CD8-positive, alpha-beta memory T cell (primary cell): ENCODE measurements at places on chromosomes 13 and 19.

DNA sequence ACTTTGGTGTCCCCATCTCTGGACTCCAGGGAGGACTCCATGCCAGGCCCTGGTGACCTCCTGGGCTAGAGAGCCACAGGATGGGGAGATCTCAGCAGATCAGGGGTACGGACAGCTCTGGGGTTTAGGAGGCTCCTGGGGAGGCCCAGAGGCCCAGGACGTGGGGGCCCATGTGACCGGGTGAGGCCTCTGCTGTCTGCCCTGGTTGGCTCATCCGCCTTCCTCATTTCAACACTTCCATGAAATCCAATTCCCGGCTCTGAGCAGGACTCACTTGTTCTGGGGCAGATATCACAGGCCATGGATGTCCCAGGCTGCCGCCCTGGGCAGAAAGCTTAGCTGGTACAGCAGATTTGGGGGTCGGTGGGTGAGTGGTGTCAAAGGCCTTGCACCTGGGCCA lies 1.1 kb upstream of the PRAM1 start:
- DNase-seq: no peak

- no peak for DNase-seq
Observed at GRCh38 chr13:45728759-45729158, 26.6 kb downstream of the CBY2 start.

- DNase-seq: no peak
Observed at GRCh38 chr19:5827342-5827890, 12.1 kb downstream of the FUT6 start.

DNA sequence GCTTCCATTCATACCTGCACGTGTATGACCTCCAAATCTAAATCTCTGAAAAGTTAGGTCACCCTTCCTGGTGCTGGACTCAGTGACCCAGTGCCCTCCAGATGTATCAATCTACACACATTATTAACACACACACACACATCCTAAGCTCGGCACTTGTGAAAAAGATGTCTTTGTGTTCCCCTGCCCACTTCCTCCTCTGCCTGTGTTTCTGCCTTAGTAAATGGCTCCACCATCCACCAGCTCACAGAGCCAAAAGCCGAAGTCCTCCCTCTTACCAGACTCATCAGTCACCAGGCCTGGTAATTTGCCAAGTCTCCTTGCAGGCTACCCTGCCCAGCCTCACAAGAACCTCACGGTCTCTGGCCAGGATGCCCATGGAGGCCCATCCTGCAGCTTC lies 131.5 kb downstream of the SHISA2 start:
- DNase-seq: no peak

- no peak for DNase-seq
Observed at GRCh38 chr13:79621902-79622301, 140.9 kb downstream of the NDFIP2 start.

- DNase-seq: no peak
Observed at GRCh38 chr19:10826231-10826630, 9.8 kb downstream of the TMED1 start.

GRCh38 chr13:48985756-48986155 lies 10.0 kb downstream of the FNDC3A start:
- DNase-seq: no peak

DNA sequence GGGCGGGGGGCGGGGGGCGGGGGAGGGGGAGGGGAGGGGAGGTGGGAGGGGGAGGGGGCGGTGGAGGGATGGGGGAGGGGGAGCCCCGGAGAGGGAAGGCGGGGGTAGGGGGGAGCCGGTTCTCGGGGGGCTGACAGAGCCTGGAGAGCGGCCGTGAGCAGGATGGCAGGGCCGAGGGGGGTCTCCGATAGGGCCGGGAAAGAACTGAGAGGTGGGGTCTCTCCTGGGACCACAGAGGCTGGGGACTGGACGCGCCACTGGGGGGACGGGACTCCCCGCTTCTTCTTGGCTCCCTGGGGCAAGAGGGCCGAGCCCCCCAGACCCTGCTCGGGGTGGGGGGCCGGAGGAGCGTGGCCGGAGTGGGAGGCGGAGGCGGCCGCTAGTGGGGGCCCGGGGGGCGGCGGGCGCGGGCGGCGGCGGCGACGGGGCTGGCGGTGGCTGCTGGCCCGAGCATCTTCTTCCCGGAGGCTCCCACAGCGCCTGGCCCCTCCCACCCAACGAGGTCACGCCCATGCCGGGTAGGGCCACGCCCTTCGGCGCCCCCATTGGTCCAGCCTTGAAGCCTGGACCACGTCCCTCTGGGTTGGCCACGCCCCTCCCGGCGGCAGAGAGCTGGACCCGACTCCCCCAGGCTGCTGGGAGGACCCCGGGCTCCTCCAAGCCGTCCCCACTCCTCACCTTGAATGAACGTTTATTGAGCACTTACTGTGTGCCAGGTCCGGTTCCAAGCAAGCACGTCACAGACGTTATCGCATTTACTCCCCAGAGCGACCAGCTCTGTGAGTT lies at the start of gene NOVA2:
Gene NOVA2, minus strand, starts transcription at position 313 of the 786 bp plus-strand sequence. CDS start 514 bp downstream, outside the sequence.
- DNase-seq: peak; percentile 12

DNA sequence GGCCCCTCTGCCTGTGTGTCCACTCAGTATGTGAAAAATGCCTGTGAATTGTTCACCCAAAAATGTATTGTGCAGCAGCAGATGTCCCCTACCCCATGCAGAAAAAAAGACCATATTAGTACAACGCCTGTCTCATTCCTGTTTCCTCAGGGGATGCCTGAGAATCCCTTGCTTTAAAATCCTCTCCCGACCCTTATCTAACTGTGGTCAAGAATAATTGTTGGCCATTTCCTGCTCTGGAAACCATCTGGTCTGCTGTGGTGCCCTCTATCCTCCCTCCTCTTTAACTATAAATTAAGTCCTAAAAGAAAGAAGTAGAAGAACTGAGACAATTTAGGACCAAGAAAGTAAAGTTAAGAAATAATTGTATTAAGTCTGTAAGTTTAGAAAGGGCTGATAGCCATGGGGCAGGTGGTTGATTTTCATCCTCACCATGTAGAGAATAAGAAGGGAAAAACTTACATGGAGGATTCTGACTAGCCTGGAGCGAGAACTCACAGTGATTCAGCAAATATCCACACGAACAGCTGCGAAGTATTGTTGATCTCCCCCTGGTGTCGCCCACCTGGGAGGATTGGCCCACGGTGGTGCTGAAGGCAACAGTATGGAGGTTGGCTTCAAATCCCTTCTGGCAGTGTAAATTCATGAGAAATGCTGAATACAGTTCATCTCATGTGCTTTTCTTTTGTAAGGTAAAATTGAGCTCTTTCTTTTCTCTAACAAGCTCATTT lies 85.6 kb downstream of the COL4A2 start:
- DNase-seq: no peak

- DNase-seq: no peak
Observed at GRCh38 chr19:38015216-38015615, 108.2 kb downstream of the SIPA1L3 start.

DNA sequence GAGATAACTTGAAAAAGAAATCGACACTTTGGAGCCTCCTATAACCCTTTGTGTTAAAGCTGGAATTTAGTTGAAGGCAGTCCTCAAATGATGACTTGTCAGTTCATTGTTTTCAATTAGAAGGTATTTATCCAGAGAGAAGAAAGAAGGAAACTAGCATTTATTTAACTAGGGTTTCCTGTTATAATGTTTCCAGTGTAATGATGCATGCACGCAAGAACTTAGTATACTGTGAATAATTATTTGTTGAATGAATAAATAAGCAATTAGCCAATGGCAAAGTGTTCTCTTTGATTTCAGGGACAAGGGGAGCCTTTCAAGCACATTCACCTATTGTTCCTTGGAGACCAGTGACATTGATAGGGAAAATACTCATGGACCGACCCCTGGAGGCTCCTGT lies 307.4 kb downstream of the KLF5 start:
- no peak for DNase-seq

DNA sequence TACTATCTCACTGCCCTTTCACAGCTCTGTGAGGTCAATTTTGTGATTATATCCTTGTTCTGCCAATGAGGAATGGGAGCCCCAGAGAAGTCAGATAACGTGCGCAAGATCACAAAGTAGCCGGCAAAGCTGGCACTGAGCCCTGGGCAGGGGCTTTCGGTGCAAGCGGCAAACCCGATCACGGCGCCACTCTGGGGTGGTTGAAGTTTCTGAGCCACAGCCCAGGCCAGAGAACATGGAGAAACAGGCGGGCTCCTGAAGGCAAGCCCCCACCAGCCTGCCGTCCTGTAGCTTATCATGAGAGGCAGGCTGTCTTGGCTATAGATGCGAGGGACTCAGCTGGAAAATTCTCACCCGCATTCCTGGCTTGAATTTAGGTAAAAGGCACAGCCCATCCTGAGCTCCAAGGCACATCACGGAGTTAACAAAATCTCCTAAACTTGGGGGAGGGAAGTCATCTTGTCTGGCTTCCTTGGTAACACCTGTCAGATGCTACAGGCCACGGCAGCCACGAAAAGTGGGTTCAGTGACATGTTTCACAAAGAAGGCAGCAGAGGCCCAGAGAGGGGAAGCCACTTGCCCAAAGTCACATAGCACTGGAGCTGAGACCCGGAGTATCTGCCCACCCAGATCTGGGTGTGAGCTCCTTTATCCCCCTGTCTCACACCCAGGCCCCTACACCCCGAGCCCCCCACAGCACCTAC lies 12.5 kb downstream of the TNNT1 start:
- no peak for DNase-seq

GRCh38 chr13:51370116-51370515 lies 30.6 kb downstream of the SERPINE3 start:
- no peak for DNase-seq

DNA sequence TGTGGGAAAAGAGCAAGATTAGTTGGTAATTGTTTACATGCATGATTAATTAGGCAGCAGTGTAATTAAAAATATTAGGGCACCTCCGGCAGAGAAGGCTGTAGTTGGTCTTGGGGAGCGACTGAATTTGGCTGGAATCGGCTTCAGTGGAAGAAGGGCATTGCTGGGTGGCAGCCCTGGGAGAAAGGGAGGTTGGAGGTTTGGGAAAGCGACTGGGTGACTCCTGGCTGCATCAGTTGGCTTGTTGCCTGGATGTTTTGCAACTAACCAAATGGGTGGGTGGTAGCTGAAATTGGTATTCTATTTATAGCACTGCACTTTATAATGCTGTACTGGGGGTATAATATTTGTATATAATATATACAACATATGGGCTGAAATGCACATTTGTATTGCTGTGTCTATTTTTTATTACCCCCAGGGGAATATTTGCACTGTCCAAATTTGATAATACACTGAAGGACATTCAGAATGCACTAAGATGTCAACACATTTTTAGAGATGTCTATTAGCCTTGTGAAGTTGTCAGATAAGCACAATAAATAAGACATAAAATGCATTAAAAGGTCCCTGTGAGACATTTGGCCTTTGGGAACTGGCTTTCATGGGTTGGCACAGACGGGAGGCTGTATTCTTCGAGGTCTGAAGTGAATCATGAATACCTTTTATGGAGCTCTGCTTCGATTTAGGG lies 1.7 kb downstream of the B3GLCT start:
- DNase-seq: no peak

- DNase-seq: peak; percentile 79
Observed at GRCh38 chr19:40420766-40421765, 4.7 kb downstream of the SERTAD1 start.

DNA sequence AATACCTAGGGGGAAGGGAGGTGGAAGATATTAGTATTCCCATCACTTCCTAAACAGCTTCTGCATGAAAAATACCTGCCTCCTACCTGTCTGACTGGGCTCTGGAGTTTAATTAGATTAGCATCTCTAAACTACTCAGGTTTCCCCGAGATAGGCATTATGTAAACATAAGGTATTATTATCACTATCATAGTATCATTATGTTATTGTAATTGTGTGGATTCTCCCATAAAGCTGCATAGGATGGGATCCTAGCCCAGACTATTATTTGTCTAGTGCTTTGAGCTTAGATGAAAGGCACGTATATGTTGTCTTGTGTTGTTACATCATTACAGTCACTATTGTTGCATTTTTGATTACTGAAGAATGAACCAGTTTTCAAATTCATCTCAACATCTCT lies 115.2 kb upstream of the SOX21 start:
- DNase-seq: no peak

DNA sequence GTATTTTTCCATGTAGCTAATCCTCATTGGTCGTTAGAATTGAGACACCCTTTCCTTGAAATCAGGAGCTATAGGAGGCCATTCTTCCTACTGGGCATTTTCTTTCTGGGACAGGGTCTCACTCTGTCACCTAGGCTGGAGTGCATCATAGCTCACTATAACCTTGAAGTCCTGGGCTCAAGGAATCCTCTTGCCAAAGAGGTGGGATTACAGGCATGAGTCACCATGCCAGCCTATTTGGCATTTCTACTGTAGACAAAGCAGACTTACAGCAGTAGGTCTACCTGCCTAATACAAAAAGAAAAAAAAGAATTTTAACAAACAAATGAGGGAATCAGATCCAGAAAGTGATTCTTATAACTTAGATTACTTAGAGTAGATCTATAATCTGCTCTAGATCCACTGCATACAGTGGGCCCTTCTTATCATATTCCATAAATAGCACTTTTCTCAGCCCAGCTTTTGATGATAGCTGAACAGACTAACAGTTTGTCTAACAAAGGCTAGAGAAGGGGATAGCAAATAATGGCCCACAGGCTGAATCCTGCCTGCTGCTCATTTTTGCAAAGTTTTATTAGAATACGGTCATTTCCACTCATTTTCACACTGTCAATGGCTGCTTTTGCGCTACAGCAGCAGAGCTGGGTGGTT lies 36.7 kb upstream of the USPL1 start:
- DNase-seq: no peak

DNA sequence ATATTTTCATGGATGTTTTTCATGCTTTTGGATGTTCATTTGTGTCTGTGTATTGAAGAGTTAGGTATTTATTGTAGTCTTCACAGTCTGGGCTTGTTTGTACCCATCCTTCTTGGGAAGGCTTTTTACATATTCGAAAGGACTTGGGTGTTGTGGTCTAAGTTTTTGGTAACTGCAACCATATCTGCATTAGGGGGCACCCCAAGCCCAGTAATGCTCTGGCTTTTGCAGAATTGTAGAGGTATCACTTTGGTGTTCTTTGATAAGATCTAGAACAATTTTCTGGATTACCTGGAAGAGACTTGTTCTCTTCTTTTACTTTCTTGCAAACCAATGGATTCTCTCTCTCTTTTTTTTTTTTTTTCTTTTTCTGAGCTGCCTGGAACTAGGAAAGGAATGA lies 581.3 kb downstream of the DACH1 start:
- no peak for DNase-seq

- no peak for DNase-seq
Observed at GRCh38 chr19:44732235-44733014, 16.1 kb upstream of the BCL3 start.

DNA sequence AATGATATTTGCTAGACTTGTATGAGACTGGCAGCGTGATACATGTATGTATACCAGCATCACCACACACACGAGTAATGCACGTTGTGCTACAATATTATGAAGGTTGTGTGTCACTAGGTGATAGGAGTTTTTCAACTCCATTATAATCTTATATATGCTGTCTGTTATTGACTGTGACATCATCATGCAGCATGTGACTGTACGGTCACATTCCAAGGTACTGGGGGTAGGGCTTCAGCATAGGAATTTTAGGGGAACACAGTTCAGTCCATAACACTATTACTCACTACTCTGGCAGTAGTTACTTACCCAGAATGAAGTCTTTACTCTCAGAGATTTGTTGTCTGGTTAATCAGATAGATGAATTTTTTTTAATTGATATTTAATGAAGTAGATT lies 91.1 kb downstream of the CDK8 start:
- DNase-seq: no peak
